ENCODE measurements at places on chromosomes 6 and 20. TPM values are rescaled to one million over a fixed set of nuclear protein-coding genes. Genes with fewer than 3 reads are reported as not detected.

DNA sequence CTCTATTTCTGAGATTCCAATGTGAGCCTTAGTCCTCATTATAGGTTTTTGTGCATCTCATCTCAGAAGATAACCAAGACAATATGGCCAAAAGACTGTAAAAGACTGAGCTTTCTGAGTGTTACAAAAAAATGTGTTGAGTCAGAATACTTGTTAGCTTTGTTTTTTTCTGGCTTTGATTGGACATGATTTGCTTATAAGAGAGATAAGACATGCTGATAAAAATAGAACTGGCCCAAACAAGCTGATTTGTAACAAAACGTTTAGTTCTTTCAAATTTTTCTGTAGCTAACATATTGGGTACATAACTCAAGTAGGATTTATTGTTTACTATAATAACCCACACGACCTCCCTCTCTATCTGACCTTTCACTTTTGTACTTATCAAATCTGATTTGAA is 32.9 kb downstream of the FILIP1 start:
- DNase-seq, result no peak

SEMG1 gene
- 0.72 TPM for total RNA-seq

GRCh38 chr6:118780668-118781067 is 113.3 kb upstream of the ASF1A start:
- no peak for DNase-seq

- DNase-seq, result no peak
These were observed 12.8 kb upstream of the SERPINB1 start for GRCh38 chr6:2854396-2854982.

DNA sequence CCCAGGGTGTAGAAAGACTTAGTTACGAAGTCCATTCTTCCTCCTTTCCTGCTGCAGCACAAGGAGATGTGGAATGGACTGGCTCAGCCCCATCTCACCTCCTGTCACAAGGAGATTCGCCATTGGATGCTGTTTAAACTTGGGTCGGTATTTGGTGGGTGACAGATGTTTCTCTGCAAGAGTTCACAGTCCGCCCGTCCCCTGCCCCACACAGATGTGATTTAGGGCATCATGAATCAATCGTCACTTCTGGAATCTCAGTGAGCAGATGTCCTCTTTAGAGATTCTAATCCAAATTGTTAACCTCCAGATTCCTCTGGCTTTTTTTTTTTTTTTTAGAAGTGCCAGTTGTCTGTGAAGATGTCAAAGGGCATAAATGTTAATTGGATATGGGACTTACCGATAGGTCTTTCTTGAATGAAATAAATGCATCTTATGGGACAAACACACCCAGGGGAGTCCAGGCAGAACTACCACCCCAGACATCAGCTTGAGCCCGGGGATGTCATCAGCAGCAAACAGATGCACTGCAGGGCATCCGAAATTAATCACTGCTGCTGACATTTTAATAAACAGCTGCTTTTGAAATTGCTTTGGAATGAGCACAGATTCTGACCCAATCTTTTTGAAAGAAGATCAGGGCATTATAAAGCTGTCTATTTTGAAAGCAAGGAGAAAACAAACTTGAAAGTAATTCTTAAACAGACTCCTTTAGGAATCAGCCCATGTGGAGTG is 117.6 kb upstream of the CDH4 start:
- no peak for DNase-seq

COL19A1 gene
- 13.3 TPM for total RNA-seq

GRCh38 chr6:108598305-108598863 is 37.7 kb downstream of the FOXO3 start:
- no peak for DNase-seq

DNA sequence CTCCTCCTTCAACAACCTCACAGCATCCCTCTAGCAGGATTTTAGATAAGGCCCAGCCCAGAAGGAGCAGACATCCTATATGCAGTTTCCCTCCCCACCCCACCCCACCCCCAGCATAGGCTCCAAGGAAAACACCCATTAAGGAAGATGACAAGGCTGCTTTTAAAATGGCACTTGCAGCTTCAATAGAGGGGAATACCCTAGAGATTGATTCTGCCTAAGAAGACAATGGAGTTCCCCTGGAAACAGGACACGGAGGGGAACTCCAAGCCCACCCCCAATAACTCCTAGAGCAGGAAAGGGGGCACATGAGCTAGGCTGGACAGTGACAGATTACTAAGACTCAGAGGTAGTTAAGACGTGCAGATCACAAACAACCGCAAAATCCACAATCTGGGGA is 34.7 kb downstream of the CPNE5 start:
- DNase-seq, result no peak

DNA sequence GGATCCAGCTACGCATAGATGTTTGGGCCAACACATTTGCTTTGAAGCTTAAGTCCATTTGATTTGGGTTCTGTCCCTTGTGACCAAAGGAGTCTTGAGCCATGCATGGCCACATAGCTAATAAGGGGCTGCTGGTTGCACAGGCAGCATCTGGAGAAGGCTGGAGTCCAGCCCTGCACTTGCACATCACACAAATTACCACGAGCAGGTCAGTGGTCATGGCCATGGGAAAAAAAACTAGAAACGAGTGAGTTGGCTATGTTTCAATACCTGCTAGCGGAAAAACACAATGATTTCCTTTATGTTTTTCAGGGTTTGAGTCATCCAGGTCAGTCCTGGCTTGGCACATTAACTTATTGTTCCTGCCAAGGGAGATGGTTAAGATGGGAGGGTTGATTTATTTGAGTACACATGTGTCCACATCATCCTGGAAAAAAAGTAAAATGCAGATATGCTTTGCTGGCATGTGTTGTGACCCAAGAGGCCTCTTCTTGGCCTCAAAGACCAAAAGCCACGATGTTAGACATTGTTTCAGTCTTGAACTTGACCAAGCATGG is 5.6 kb upstream of the STX16 start:
- DNase-seq, result no peak

DNA sequence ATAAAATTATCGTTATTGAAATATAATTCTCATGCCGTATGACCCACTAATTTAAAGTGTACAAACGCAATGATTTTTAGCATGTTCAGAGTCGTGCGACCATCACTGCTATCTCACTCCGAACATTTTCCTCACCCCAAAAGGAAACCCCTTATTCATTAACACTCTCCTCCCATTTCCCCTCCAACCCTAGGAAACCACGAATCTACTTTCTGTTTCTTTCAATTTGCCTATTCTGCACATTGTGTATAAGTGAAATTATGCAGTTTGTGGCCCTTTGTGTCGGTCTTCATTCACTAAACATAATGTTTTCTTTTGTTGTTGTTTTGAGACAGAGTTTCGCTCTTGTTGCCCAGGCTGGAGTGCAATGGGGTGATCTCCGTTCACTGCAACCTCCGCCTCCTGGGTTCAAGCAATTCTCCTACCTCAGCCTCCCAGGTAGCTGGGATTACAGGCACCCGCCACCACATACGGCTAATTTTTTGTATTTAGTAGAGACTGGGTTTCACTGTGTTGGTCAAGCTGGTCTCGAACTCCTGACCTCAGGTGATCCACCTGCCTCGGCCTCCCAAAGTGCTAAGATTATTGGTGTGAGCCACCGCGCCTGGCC is 99.7 kb upstream of the ZNF217 start:
- peak; percentile 12 for DNase-seq

TSBP1 gene
- not detected for total RNA-seq

CDSN gene
- not detected for total RNA-seq

GRCh38 chr20:62132421-62132820 is 10.1 kb downstream of the LSM14B start:
- no peak for DNase-seq

GRCh38 chr6:14147891-14148290 is 30.3 kb downstream of the CD83 start:
- no peak for DNase-seq

GRCh38 chr20:34891166-34892062 is 15.0 kb downstream of the ACSS2 start:
- no peak for DNase-seq

DNA sequence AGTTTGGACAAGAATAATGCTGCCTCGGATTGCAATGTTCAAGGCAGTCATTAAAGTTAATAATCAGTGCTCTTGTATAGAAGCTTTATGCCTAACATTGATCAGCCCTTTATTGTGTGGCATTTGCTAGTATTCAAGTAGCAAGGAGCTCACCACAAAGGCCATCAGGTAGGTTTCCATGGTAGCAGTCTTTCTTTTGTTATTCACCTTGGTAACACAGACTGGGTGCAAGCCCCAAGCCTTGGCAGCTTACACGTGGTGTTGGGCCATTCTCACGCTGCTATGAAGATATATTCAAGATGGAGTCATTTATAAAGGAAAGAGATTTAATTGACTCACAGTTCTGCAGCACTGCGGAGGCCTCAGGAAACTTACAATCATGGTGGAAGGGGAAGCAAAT is 149.3 kb downstream of the ADAT2 start:
- no peak for DNase-seq

DNA sequence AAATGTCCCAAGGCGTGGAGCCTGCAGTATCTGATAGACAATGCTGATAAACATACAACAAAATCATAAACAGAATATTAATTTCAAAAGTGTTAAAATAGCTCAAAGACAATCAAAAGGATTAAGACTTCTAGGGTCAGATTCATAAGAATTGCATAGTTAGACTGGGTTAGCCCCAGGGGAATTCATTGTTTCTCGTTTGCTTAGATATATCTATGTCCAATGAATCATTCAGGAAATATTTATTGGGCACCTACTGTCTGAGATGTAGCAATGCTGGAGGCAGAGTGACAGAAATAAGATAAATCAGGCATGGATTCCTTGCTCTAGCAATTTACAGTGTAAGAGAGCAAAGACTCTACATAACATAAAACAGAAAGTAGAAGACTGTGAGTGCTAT is 124.4 kb upstream of the PRL start:
- no peak for DNase-seq

GRCh38 chr20:40335901-40336351 is 353.1 kb downstream of the MAFB start:
- no peak for DNase-seq

GRCh38 chr20:45959126-45959525 is 12.9 kb downstream of the ZNF335 start:
- peak; percentile 64 for DNase-seq

GRCh38 chr6:122400121-122400450 is 634 bp downstream of the HSF2 start:
- DNase-seq, result no peak

POM121L2 gene
- not detected for total RNA-seq

DNA sequence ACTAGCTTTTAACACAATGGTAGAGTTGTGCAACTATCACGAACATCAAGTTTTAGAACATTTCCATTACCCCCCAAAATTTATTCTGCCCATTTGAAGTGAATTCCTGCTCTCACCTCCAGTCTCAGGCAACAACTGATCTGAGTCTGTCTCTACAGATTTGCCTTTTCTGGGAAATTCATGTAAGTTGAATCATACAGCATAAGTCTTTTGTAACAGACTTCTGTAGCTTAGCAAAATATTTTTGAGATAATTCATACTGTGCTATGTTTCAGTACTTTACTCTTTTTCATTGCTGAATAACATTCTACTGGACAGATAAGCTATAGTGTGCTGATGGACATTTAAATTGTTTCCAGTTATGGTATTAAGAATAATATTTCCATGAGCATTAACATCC is 447.3 kb upstream of the GJE1 start:
- no peak for DNase-seq

DNA sequence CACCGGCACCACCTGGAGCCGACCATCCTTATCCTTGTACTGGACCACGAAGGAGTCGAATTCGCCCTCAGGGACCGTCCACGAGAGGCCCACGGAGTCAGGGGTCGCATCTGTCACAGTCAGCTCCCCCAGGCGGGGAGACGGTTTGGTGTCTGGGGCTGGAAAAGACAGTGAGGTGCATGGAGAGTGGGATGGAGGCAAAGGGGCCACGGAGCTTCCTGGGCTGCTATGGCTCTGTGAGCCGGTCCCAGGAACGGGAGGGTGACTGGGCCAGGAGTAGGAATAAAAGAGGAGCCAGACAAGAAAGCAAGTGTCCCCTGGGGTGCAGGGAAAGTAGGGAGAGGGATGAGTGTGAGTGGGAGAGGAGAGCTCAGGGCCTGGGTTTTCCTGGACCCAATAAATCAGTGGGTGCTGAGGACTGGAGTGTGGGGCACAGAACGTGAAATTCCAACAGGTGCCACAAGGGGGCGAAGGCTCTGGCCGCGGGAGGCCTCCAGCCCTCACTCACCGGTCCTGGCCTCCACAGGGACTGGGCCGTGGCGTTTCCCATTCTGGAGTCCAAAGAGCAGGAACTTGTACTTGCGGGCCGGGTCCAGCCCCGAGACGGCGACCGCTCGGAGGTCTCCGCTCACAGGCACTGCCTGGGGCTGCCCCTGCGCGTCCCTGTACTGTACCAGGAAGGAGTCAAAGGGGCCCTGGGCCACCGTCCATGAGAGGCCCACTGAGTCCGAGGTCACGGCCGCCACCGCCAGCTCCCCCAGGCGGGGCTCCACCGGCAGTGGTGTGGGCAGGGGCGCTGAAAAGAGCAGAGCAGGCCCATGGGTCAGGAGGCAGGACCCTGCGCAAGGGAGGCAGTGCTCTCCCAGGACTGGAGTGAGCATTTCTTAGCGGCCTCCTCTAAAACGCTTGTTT is 9.9 kb downstream of the CYP21A2 start:
- DNase-seq, result peak; percentile 90

DNA sequence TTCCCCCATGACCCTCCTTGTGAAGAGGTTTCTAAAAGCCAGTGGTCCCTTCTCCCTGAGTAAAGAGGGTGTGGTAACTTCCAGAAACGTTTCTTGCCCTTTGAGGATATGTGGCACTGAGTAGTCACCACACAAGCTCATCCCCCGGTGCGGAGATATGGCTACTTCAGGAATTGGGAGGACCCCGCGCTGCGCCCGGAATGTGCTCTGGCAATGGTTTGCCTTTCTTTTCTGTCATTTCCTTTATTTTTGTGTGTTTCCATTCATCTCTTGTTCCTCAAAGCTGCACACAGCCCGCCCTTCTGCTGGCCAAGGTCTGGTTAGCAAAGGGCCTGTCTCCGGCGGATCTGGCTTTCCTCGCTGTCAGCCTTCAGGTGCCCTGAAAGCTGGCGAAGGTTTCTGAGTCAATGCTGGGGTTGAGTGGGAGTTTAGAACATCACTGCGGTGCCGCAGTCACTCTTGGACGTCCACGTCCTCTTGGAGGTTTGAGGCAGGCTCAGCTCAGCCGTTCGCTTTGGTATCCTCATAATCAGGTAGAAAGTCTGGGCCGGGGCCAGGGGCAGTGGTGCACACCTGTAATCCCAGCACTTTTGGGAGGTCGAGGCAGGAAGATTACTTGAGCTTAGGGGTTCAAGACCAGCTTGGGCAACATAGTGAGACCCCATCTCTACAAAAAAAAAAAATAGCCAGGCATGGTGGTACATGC is 67.2 kb downstream of the TCP11 start:
- peak; percentile 51 for DNase-seq

DNA sequence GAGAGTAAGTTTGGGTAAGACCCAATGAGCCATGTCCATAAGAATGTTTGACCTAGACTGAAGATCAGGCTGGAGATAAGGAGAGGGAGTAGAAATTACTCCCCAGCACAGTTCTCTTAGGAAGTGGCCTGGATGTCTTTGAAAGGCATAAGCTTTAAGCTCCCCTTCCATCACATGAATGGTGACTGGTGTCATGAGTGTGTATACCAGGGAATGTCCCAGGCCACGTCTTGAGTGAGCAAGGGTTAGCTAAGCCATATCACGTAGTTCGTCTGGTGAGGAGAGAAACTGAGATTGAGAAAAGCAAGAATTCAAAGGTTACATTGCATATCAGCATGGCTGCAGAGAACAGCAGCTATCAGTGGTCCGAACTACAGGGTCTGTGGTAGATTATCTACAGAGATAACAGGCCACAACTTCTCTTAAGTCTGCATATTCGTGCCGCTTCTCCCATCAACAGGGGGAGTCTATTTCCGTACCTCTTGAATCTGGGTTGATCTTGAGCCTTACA is 60.1 kb upstream of the BMP2 start:
- DNase-seq, result no peak

GRCh38 chr20:20989081-20989480 is 117.1 kb downstream of the LINC00237 start:
- DNase-seq, result no peak

DUSP15 gene
- 2.0 TPM for total RNA-seq

SLC2A10 gene
- total RNA-seq, result 5.0 TPM

Measured in spleen (tissue), 13 donors.